ENCODE measurements at places on chromosomes 2 and 18. TPM values are rescaled to one million over a fixed set of nuclear protein-coding genes. Genes with fewer than 3 reads are reported as not detected.
A peak's percentile ranks its signal among the peaks of the same experiment; 100 is the strongest.

DNA sequence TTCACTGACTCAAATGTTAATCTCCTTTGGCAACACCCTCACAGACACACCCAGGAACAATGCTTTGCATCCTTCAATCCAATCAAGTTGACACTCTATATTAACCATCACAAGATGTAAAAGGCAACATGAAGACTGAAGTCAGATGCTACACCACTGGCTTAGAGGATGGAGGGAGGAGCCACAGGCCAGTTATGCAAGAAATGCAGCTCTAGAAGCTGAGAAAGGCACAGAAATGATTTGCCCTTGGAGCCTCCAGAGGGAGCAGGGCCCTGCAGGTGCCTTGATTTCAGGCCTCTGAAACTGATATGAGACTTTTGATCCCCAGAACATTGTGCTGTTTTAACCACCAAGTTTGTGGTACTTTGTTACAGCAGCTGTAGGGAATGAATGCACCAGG, 276.3 kb downstream of the KCNS3 start:
- DNase-seq, result no peak
- no peaks in the 10 kb centered on the region for H3K27me3 ChIP-seq
- H3K4me3 ChIP-seq, result no peak overlapping the region
- no peak overlapping the region for H3K27ac ChIP-seq

DNA sequence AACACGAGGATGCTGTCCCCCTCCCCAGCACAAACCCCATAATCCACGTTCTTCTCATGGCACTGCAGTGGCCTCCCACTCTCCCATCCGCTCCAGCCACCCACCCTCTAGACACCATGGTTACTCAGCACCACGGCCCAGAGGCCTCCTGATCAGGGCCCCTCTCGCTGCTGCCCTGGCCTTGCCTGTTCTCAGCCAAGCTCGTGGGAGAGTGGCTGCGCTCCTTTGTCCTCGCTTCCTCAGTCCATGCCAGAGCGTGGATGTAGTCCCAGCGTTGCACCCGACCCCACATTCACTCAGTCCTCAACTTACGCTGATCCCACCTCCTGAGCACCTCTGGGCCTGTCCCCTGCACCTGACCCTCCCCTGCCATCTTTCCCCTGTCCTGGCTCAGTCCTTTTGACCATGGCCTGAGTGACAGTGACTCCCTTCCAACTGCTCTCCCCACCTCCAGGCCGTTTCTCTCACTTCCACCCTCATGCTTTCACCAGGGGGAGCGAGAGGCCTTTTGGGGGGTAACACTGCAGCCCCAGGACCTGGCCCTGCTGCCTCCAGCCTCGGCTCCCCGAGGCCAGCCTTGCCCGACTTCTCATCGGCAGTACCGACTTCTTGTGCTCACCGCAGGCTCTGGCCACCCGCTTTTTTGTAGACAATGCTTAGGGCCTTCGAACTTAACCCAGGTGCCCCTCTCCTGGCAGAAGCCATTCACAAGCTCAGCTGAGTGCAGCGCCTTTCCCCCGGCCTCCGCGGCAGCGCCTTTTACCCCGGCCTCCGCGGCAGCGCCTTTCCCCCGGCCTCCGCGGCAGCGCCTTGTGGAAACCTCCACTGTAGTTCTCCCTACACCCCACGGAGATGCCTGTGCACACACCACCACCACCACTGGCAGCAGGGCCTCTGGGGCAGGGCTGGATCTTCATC, 131.4 kb downstream of the CLIP4 start:
- no peak overlapping the region for H3K4me3 ChIP-seq
- H3K27ac ChIP-seq, result no peak overlapping the region

LYG2 gene
- not detected for total RNA-seq

GRCh38 chr2:197498235-197498936, 1.3 kb downstream of the HSPD1 start:
- H3K4me3 ChIP-seq, result peak overlapping the region; percentile 97
- peaks cover 49% of the 10 kb centered on the region for H3K36me3 ChIP-seq
- peak overlapping the region; percentile 95 for H3K27ac ChIP-seq
- no peaks in the 10 kb centered on the region for H3K27me3 ChIP-seq
- peaks cover 27% of the 10 kb centered on the region for H3K4me1 ChIP-seq
- no peak for DNase-seq

DNA sequence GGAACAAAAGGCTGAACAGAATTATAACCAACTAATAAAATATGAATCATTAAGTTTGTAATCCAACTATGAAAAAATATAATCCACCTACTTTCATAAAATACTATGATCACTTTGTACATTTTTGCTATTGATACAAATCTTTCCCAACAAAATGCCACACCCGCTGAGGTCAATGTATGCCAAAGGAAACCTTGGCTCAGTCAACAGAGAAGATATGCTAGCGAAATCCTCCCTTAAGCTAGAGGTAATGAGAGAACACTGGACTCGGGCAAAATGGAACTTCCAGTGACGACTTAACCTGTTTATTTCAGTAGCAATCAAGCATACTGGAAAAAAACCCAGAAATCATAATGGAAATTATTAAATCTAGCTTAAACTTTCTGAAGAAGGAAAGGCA, 81.5 kb downstream of the NOL10 start:
- no peaks in the 10 kb centered on the region for H3K36me3 ChIP-seq
- no peaks in the 10 kb centered on the region for H3K27me3 ChIP-seq
- DNase-seq, result no peak
- H3K4me3 ChIP-seq, result no peak overlapping the region

DNA sequence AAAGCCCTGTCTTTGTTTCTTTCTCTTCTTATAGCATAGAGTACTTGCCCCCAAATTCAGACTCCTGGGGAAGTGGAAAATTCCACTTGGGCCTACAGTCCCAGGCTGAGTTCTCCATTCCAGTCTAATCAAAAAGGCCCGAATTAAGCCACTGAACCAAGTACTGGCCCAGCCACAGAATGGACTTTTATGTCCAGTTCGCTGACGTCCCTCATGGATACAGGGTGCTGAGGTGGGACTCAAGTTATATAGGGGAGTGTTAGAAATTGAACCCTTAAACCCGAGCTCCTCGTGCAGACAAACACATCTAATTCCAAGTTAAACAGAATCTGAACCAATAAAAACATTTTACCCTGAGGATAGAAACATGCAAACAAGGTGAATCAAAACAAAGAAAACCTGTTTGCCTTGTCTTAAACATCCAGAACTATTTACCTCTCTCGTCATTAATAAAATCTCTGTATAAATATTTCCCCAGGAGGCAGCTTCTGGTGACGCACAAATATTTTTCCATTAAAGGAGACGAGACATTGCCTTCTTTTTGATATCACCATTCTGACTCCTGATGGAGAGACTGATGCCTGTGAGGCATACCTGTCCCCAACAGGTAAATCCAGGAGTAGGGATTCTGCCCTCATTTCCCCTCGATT, 136.8 kb upstream of the ARL4C start:
- H3K27me3 ChIP-seq, result peaks cover 10% of the 10 kb centered on the region
- H3K4me1 ChIP-seq, result no peaks in the 10 kb centered on the region
- H3K4me3 ChIP-seq, result no peak overlapping the region
- no peaks in the 10 kb centered on the region for H3K36me3 ChIP-seq
- no peak for DNase-seq
- no peak overlapping the region for H3K27ac ChIP-seq

GRCh38 chr2:28346587-28346986, 46.1 kb upstream of the FOSL2 start:
- H3K4me3 ChIP-seq, result peak overlapping the region; percentile 12
- no peaks in the 10 kb centered on the region for H3K36me3 ChIP-seq
- peaks cover 12% of the 10 kb centered on the region for H3K4me1 ChIP-seq
- DNase-seq, result no peak

KLHL14 gene
- not detected for total RNA-seq

GRCh38 chr2:111122631-111123421, 2.1 kb downstream of the BCL2L11 start:
- H3K4me1 ChIP-seq, result peaks cover 41% of the 10 kb centered on the region
- DNase-seq, result peak; percentile 63
- H3K4me3 ChIP-seq, result peak overlapping the region; percentile 82
- H3K36me3 ChIP-seq, result peaks cover 26% of the 10 kb centered on the region
- peaks cover 10% of the 10 kb centered on the region for H3K27me3 ChIP-seq
- peak overlapping the region; percentile 41 for H3K27ac ChIP-seq

DNA sequence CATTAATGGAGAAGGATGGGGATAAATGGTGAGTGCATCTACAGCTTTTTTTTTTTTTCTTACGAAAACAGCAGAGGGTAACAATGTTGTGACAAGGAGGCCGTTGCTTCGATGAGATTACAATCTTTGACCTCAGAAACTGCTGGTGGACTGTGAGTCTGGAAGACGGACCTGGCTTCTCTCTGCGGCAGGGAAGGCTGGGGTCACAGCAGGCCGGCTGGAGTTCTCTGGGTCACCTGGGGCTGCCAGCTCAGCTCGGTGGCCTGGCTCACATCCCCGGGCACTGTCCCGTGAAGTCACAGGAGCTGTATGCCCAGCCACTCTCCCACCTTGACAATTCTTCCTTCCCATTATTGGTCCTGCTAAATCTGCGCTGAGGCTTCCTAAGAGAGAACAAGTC, 160.8 kb downstream of the ACKR3 start:
- no peak overlapping the region for H3K4me3 ChIP-seq
- H3K4me1 ChIP-seq, result no peaks in the 10 kb centered on the region
- no peak for DNase-seq
- no peak overlapping the region for H3K27ac ChIP-seq

SLC16A14 gene
- not detected for total RNA-seq

BCL2L11 gene
- total RNA-seq, result 19.2 TPM

- DNase-seq, result no peak
- no peaks in the 10 kb centered on the region for H3K36me3 ChIP-seq
- H3K27me3 ChIP-seq, result no peaks in the 10 kb centered on the region
- H3K4me1 ChIP-seq, result no peaks in the 10 kb centered on the region
These were observed 539.7 kb upstream of the NETO1 start for GRCh38 chr18:73407506-73407905.

RANBP2 gene
- 79.3 TPM for total RNA-seq

DNA sequence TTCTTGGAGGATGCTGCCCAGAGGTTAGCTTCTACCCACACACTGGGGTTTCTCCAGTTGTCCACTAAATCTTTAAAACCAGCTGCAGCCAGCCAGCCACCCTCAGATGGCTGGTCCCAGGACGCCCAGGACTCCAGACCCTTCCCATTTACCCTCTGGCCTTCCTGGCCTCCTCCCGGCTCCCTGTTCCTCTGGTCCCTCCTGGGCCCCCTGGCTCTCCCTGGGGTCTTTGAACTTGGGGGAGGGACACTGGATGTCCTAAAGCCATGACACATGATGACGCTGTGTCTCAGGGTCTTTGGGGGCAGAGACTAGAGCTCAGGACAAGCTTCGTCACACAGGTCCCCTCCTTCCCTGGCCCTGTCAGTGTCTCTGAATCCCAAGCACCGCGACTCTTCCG, 201.1 kb upstream of the HDAC4 start:
- H3K27ac ChIP-seq, result no peak overlapping the region
- DNase-seq, result no peak
- no peaks in the 10 kb centered on the region for H3K27me3 ChIP-seq
- H3K4me3 ChIP-seq, result peak overlapping the region; percentile 55

- no peaks in the 10 kb centered on the region for H3K27me3 ChIP-seq
- DNase-seq, result no peak
- H3K4me1 ChIP-seq, result peaks cover 7% of the 10 kb centered on the region
- no peak overlapping the region for H3K4me3 ChIP-seq
- peaks cover 32% of the 10 kb centered on the region for H3K36me3 ChIP-seq
These were observed 23.6 kb upstream of the RBM44 start for GRCh38 chr2:237774811-237775553.

GRCh38 chr2:163564236-163564635, 171.6 kb downstream of the FIGN start:
- H3K4me3 ChIP-seq, result no peak overlapping the region
- no peak for DNase-seq
- no peak overlapping the region for H3K27ac ChIP-seq
- no peaks in the 10 kb centered on the region for H3K27me3 ChIP-seq

GYPC gene
- total RNA-seq, result 56.9 TPM

DNA sequence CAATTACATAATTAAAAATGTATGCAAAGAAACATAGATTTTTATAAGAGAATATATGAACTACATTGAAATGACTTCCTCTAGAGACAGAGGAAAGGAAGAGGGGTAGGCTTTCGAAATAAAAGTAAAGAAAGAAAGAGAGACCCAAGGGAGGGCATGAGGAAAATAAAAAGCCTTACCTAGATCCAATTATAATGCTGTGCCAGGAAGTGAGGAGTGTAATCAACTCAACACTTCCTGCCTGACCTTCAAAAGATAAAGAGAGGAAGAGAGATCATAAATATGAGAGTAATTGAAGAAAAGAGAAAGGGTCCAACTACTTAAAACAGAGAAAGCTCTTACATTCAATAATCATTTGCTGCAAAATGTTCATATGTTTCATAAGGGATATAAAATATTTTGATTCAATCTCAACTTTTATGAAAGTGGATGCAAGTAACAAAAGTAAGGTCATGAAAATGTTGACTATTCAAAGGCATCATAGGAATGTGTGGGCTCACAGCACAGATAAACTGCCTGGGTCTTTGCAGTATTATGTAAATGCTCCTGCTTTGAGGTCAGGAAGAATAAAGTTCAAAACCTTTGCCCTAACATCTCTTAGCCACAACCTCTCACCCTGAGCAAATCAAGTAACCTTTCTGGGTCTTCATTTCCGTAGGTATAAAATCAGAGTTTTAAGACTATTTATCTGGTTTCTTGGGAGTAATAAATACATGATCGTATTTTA, 1237.7 kb downstream of the LRP1B start:
- H3K27ac ChIP-seq, result no peak overlapping the region
- H3K4me1 ChIP-seq, result no peaks in the 10 kb centered on the region
- no peak for DNase-seq
- no peaks in the 10 kb centered on the region for H3K27me3 ChIP-seq

ALLC gene
- total RNA-seq, result not detected

SERPINB2 gene
- total RNA-seq, result not detected

CYB5A gene
- 27.2 TPM for total RNA-seq

- DNase-seq, result no peak
- H3K27ac ChIP-seq, result no peak overlapping the region
These were observed 1662.1 kb upstream of the NXPH2 start for GRCh38 chr2:140442319-140442718.

GRCh38 chr2:138469411-138469810, 32.2 kb upstream of the SPOPL start:
- H3K4me3 ChIP-seq, result no peak overlapping the region
- DNase-seq, result no peak
- H3K36me3 ChIP-seq, result no peaks in the 10 kb centered on the region
- no peaks in the 10 kb centered on the region for H3K4me1 ChIP-seq
- no peak overlapping the region for H3K27ac ChIP-seq
- H3K27me3 ChIP-seq, result no peaks in the 10 kb centered on the region

DNA sequence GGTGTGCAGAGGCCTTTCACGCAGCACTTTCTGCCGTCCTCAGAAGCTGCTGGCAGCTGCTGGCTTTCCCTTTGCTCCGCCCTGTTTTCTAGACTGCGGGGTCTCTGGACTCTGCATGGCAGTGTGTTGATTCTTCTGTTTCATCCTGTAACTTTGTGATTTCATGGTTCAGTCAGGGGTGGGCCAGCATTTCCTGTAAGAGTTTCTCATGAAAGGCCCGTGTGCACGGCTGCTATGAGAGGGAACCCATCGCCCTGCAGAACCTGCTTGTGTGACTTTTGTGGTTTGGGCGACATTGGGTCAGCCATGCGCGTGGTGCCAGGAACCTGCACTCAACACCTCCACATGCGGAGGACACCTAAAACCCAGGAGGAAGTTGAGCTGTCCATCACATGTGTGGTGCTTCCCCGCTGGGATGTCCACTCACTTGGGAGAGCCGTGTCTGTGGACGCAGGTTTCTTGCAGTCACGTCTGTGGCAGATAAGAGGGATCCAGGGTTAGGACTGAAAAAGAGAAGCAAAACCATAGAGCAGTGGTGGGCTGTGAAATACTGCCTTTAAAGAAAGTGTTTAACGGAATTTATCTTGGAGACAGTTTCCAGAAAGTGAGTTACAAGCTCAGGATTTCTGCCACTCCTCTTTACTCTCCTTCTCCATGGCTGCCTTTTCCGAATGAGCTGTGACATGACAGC, 167.3 kb upstream of the ALKAL2 start:
- no peaks in the 10 kb centered on the region for H3K36me3 ChIP-seq
- H3K4me3 ChIP-seq, result peak overlapping the region; percentile 72
- peak; percentile 68 for DNase-seq
- no peak overlapping the region for H3K27ac ChIP-seq

ESPNL gene
- 0.19 TPM for total RNA-seq

Data from natural killer cell treated with Interleukin-12 subunit alpha and Interleukin-12 subunit beta and Interleukin-15 and Interleukin-18, amount 100 ng/mL, for 72 hours (primary cell).